ENCODE measurements at places on chromosomes 12 and 14. TPM values are rescaled to one million over a fixed set of nuclear protein-coding genes. Genes with fewer than 3 reads are reported as not detected.

The SMCO3 gene
- not detected for total RNA-seq

The NKX2-8 gene
- total RNA-seq, result not detected

The LTB4R2 gene
- total RNA-seq, result 1.2 TPM

The OTUB2 gene
- total RNA-seq, result 3.2 TPM

The DCN gene
- total RNA-seq, result 1,362 TPM

The OTX2 gene
- total RNA-seq, result not detected

The CPNE6 gene
- total RNA-seq, result not detected

The OR4K2 gene
- not detected for total RNA-seq

The TBX3 gene
- total RNA-seq, result 96.8 TPM

The SLC2A3 gene
- 123 TPM for total RNA-seq

The CD163 gene
- total RNA-seq, result not detected

The SERPINA12 gene
- not detected for total RNA-seq

The PTHLH gene
- 2.3 TPM for total RNA-seq

The GPR162 gene
- total RNA-seq, result 2.1 TPM

The NR1H4 gene
- total RNA-seq, result not detected

The COQ5 gene
- 44.9 TPM for total RNA-seq

The EVL gene
- 40.6 TPM for total RNA-seq

The RTN1 gene
- total RNA-seq, result 2.6 TPM

The TAC3 gene
- not detected for total RNA-seq

The ADSS1 gene
- total RNA-seq, result 24.9 TPM

The CIROP gene
- total RNA-seq, result 0.88 TPM

The PTPN6 gene
- 1.0 TPM for total RNA-seq

The SERPINA1 gene
- 5.3 TPM for total RNA-seq

The TC2N gene
- total RNA-seq, result 0.24 TPM

The HOXC12 gene
- total RNA-seq, result not detected

The LRFN5 gene
- 14.7 TPM for total RNA-seq

The CD163L1 gene
- total RNA-seq, result 0.16 TPM

The PAPLN gene
- total RNA-seq, result 5.7 TPM

The RHOJ gene
- total RNA-seq, result 5.3 TPM

The RHEBL1 gene
- total RNA-seq, result 0.78 TPM

The E2F7 gene
- total RNA-seq, result 10.3 TPM

The FAIM2 gene
- 3.5 TPM for total RNA-seq

The RNASE7 gene
- total RNA-seq, result not detected

The HSP90AA1 gene
- total RNA-seq, result 375 TPM

The LGR5 gene
- total RNA-seq, result not detected

The SYCP3 gene
- total RNA-seq, result not detected

The POTEG gene
- not detected for total RNA-seq

The CRACR2A gene
- 4.5 TPM for total RNA-seq

The NEDD8 gene
- total RNA-seq, result 189 TPM

The B4GALNT1 gene
- 0.08 TPM for total RNA-seq

The RFX4 gene
- not detected for total RNA-seq

The MPHOSPH9 gene
- 19.1 TPM for total RNA-seq

The TSHR gene
- not detected for total RNA-seq

The TAS2R31 gene
- total RNA-seq, result 0.39 TPM

The BTBD6 gene
- 63.5 TPM for total RNA-seq

The CACNA1C gene
- total RNA-seq, result 4.3 TPM

The KCNA5 gene
- not detected for total RNA-seq

The MARCHF9 gene
- total RNA-seq, result 1.4 TPM

The GYS2 gene
- not detected for total RNA-seq

The CISTR gene
- total RNA-seq, result not detected

The SERPINA9 gene
- total RNA-seq, result not detected

The PA2G4 gene
- total RNA-seq, result 145 TPM

The SLC2A14 gene
- total RNA-seq, result 0.26 TPM

The LUM gene
- 299 TPM for total RNA-seq

The CCDC177 gene
- under 0.01 TPM for total RNA-seq

The WASHC3 gene
- 124 TPM for total RNA-seq

The NEDD1 gene
- total RNA-seq, result 26.2 TPM

Measured in epithelial cell of alveolus of lung (primary cell).